ENCODE measurements at places on chromosomes 16 and 17.

GRCh38 chr16:10608687-10609401 lies 28.4 kb upstream of the EMP2 start:
- no peak for DNase-seq

DNA sequence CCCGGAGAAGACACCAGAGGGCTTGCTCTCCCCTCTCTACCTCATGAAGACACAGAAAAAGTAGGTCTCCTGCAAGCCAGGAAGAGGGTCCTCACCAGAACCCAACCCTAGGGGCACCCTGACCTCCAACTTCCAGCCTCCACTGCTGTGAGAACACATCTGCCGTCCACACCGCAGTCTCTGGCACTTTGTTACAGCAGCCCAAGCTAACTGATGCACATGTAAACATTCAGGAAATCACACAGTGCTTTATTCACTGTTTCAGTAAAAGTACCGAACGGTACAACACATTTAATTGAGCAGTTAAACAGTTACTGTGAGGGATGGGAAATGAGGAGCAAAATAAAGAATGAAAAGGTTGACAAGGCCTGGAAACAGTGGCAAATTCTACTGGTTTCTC lies 18.3 kb downstream of the FANCA start:
- DNase-seq = no peak

- peak; percentile 25 for DNase-seq
Observed at GRCh38 chr16:16083421-16084156, 134.2 kb downstream of the ABCC1 start.

DNA sequence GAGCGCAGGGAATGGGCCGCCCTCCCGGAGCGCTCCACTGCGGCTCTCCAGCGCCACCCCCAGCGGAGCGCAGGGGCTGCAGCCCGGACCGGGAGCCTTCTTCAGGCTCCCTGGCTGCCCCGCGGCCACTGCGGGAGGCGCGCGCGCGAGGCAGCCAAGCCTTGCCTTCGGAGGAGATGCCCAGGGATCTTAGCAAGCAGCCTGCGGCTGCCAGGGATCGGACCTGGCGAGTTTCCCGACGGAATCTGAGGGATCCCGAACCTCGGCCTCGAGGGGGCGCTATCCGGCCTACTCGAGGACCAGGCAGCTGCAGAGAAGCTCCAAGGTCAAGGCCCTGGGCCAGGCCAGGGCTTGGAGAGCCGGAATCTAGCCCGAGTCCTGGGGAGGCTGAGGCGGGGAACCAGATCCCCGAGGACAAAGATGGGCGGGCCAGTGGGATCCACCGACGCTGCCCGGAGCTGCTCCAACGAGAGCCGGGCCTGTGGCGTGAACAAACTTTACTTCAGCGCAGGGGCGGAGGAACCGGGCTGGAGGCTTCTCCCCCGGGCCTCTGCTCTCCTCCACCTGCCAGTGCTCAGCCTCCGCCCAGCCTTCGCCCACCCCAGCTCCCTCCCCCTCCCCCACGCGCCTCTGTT lies at the start of gene IRX6:
Gene IRX6 (plus strand): TSS at position 567 of the 635 bp plus-strand sequence. CDS start 889 bp downstream, outside the sequence.
- DNase-seq = no peak

DNA sequence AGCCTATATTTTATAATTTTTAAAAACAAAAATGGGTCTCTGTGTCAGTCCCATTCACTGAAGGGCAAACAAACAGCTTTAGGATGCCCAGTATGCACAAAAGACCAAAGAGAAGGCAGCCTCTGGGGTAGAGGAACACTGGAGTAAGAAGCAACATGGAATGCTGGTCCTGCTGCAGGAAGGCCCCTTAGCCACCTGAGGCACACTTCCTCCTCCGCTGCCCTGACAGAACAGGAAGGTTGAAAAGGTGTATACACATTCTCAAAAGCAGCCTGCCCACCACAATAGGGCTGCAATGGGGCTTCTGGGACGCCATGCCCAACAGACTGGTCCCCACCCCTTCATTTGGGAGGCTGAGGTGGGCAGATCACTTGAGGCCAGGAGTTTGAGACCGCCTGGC lies 19.5 kb downstream of the TOM1L2 start:
- no peak for DNase-seq

DNA sequence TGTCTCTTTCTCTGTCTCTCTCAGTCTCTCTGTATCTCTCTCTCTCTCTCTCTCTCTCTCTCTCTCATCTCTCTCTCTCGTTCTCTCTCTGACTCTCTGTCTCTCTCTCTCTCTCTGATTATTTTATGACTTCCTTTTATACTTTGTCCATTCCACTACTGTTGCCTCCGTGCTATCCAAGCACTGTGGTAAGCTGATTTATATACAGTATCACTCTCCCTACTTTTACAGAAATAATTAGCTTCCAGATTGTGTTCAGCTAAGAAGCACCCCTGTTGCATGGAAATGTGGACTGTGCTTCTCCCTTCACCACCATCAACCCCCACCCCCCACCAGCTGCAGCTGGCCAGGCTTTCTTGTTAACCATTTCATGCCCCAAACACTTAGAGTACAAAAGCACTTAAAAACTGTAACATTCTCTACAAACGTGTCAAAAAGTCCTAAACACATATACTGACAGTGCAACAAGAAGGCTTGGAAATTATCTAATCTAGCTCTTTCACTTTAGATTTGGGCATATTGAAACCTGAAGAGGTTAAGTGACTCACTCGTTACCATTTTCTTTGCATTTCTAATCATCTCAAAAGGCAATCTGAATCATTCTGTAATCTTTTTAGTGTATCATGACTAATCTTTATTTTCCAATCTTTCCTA lies 11.6 kb upstream of the TMEM100 start:
- no peak for DNase-seq

GRCh38 chr17:29240968-29241963 lies 5.4 kb upstream of the CRYBA1 start:
- peak; percentile 24 for DNase-seq

DNA sequence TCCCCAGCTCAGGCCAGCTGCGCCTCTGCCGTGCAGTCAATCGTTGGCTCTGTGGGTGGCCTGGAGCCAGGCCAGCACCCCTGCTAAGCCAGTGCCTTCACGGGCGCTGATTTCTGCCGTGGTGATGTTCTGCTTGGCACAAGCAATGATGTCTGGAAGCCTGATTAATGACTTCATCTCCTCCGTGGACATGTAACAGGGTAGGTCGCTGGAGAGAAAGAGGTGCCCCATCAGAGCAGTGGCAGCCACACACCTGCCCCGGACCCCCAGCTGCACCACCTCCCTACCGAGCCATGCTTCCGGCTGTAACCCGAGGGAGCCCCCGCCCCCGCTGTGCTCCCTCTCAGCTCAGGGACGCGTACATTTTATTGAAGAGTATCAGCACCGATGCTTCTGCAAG lies 1.9 kb downstream of the ARL16 start:
- no peak for DNase-seq

DNA sequence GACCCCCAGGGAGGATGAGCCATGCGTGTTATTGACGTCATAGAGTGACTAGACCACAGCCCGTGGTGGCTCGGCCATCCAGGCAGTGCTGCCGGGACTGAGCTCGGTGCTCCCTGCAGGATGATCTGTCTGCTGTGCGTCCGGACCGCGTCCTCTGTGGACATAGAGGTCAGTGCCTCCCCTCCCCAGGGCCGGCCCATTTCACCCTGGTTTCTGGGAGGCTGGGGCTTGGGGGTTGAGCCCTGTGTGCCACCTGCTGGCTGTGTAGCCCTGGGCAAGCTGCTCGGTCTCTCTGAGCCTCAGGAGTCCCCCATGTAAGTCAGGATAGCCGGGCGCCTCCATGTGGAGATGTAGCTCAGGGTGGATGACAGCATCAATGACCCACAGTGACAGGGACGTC lies 8.3 kb downstream of the TSC2 start:
- DNase-seq = no peak

GRCh38 chr16:65751622-65752521 lies 614.6 kb upstream of the CDH5 start:
- DNase-seq = no peak
